ENCODE measurements at places on chromosomes 5 and 9.
A peak's percentile ranks its signal among the peaks of the same experiment; 100 is the strongest.

GRCh38 chr9:114282507-114282906 is 40.4 kb upstream of the ORM1 start:
- DNase-seq: no peak

DNA sequence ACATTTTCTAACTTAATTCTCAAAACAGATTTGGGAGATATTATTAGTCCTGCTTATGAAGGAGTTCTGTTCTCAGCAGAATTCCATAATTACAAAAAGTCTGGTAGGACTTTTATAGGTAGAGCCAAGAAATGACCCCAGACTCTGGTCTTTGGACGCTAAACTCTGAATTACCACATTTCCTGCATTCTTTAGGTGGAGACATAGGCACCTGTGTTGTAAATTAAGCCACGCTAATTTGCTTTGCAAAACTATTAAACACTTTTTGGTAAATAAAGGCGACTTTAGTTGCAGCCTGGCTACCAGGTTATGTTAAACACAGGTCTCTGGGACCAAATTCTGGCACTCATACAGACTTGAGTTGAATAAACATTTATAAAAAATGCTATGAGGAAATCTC is 77.7 kb downstream of the C9orf152 start:
- no peak for DNase-seq

DNA sequence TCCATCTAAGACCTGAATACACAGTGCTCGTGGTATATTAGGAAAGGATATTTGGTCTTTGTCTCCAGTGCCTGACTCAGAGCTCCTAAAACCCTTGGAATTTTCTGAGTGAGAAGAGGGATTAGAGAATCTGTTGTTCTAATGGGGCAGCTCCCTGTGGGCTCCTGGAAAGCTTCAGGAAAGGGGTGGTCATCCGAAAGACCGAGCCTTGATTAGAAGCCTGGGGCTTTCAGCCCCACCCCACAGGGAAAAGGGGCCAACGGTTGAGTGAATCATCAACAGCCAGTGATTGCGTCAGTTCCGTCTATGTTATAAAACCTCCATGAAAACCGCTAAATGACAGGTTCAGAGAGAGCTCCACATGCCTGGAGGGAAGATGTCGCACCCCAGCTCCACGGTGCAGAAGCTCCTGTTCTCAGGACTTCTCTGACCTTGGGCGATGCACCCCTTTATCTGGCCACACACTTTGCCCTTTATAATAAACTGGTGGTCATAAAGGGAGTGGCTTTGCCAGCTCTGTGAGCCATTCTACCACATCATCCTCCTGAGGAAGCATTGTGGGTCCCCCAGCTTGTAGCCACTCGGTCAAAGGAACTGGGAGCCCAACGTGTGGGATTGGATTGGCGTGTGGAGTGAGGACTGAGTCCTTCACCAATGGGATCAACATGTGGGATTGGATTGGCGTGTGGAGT is 71.0 kb upstream of the ICE1 start:
- DNase-seq: no peak

- no peak for DNase-seq
Observed at GRCh38 chr5:3490957-3491507, 104.6 kb upstream of the IRX1 start.

DNA sequence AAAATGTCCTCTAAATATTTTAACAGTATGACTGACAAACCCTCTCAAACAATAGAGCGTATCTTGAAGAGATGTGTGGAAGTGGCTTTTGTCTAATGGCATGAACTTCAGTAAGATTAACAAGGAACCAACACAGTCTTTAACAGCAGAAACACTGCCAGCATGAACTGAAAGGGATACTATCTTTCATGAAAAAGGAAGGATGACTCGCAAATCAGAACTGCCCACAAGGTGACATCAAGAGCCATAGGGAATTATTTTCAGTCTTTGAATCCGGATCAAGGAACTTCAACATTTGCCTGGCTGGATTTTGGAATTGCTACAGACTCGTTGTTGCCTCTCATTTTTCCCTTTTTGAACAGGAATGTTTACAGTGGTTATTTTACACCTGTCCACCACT is 5.1 kb upstream of the HEXB start:
- DNase-seq: peak; percentile 7

- DNase-seq: no peak
Observed at GRCh38 chr9:7298123-7298522, 501.5 kb downstream of the DMAC1 start.

DNA sequence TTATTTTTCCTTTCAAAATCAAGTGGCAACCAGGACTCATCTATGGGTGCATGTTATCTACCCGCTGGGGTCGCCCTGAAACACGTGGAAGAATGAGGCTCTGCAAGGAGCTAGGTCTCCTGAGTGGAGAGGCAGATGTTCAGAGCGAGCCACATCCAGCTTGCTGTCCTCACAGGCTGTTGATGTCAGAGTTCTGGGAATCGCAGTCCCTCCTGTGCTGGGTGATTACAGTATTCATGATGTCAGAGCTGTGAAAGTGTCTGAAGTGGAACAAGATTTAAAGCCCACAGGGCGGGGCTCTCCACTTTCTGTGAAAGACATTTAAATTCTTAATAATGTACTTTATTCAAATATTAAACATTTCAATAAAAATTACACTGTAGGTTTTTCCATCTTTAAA is 24.4 kb upstream of the LMX1B start:
- no peak for DNase-seq

- DNase-seq: no peak
Observed at GRCh38 chr5:76007904-76008303, 75.3 kb upstream of the SV2C start.

DNA sequence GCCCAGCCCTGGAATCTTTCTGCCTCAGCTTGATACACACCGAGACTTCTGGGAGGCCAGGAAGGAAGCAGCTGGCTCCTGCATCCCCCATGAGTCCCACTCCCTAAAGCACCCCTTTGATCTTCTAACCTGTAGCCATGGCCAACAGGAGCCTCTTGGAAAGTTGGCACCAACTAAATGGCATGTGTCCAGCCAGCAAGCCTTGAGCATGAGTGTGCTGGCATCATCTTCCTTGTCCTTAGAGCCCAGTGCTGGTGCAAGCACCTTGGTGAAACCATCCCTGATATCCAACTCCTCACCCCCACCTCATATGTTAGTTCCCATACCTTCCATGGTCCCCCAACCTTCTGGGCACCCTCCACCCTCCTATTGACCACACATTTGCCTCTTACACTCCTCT is 130.4 kb downstream of the CRB2 start:
- DNase-seq: no peak

GRCh38 chr5:77423022-77423750 is 68.9 kb downstream of the WDR41 start:
- no peak for DNase-seq

- DNase-seq: peak; percentile 1
Observed at GRCh38 chr5:87243161-87243844, 24.4 kb upstream of the RASA1 start.

DNA sequence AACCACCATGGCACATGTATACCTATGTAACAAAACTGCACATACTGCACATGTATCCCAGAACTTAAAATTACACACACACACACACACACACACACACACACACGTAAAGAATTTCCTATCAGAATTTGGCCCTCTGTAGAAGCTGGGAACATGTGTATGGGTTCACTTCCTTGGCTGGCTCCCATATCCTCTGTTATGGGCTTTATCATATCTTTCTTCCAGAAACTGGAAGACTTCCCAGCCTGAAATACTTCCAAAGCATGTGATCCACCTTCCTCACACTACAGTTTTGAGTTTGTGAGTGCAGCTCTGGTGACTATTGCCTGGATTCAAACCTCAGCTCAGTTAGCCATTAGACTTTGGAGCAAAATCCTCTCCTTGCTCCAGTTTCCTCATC is 78.6 kb upstream of the GDNF start:
- no peak for DNase-seq

DNA sequence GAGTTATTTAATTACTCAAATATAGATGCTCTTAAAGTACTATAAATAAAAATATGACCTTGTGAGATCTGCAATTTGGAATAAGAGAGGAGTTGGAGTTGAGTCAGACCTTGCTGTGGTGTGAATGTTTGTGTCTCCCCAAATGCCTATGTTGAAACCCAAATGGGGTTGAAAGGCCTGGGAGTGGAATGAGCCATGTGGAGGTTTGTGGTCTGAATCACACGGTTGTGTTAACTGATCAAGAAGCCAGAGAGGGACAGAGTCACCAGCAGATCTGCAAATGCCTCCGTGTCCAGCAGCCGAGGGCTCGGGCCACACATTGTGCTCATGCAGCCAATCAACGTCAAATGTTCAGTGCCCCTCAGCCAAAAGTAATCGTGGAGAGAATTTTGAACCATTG is 404.4 kb downstream of the ICE1 start:
- no peak for DNase-seq

- no peak for DNase-seq
Observed at GRCh38 chr9:133640580-133641395, 4.6 kb downstream of the DBH start.

DNA sequence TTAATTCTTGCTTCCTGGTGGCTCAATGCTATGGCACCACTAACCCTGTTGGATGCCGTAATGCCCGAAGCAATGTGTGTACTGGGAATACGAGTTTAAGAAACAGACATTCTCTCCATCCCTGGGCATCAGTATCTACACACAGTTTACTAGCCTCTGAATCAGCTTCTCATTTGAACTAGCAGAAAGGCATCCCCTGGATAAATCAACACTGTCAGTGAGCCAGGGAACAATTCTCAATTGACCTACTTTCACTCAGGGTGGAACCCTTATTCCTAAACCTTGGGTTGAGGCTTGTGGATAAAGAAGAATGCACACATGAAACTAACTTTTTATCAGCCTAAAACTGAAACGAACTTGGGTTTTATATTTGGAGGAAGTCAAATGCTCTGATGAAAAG is 331.0 kb downstream of the GADD45G start:
- DNase-seq: no peak

DNA sequence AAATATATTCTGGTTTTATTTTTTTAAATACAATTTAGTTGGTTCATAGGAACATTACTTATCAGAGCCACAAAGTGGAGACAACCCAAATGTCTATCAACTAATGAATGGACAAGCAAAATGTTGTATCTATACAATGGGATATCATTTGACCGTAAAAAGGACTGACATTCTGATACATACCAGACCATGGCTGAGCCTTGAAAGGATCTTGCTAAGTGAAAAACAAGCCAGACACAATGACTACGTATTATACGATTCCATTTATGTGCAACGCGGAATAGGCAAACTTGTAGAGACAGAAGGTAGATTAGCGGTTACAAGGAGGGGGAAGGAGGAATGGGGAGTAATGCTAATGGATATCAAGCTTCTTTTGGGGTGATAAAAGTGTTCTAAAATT is 621.6 kb downstream of the BNC2 start:
- DNase-seq: no peak

DNA sequence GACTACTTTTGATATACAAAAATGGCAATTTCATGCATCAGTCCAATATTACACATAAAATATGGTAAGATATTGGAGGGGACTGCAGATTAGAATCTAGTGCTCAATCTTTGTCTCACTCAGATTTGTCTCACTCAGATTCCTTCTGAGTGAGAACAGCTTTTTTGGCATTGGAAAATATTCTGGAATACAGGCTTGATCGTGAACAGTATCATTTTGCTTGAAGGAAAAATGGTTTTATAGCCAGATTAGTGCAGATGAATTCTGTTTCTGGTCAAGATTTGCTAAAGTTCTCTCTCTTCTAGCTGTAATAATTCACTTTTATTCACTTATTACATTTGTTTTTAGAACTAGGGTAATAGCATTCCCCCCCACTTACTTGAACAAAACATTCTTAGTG is 51.2 kb downstream of the MAN2A1 start:
- no peak for DNase-seq
